ENCODE measurements at places on chromosomes 6 and 20.
A peak's percentile ranks its signal among the peaks of the same experiment; 100 is the strongest.

DNA sequence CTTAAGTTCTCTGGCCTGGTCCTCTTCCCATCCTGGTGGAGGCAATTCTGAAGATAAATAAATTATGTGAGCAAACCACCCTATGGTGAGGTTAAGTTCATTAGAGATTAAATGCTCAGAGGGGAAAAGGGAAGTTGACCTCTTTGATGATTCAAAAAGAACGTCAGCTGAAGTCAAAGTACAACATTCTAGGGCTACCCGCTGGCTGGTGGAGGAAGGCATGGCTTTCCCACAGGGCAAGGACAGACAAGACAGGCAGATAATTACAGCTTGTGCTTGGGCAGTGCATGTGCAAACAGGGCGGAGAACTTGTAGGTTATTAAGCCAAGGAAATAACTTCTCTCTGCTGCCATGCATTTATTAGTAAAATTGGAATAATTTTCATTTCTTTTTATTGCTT is 91.0 kb upstream of the SLC24A3 start:
- DNase-seq = no peak

DNA sequence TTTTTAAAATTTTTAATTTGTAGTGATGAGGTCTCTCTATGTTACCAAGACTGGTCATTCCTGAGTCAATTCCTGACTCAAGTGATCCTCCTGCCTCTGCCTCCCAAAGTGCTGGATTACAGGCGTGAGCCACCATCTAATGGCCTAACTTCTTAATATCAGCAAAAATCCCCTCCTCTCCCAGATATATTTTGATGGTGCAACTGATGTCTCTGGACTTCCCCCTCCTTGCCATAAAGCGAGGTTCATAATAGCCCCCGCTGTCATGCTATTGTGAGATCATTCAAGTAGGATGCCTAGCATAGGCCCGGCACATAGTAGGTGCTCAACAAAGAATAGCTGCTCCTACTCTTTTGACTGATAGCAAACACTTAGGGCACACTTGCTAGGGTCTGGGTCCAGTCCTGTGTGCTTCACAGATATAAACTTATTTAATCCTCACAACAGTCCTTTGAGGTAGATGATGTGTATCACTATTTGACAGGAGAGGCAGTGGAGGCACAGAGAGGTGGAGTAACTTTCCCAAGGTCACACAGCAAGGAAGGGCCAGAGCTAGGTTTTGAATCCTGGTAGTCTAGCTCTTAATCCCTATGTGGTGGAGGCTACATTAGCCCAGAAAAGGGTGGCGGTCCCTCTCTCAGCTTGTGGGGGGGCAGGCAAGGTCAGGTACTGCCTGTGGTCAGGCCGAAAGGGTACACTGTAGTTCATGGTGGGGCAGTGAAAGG is 14.6 kb downstream of the SRC start:
- DNase-seq = no peak

DNA sequence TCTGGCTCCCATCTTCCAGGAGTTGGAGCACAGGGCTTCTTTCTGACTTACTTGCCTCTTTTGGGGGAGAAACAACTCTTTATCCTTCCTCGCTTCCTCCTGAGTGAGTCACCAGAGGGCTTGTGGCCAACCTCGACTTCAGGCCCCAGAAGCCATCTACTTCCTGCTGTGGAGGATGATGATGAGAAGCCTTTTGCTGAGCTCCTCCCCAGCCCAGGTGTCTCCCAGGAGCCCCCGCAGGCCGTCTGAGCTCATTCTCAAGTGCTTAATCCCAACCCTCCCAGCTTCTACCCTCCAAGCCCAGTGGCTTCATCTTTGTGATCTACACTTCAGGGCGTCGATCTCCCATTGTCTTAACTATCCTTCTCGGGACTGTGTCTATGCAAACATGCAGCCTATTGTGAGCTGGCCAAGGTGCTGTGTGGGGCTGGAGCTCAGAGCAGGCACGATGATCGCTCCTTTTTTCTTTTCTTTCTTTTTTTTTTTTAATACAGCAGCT is 27.9 kb downstream of the SDCBP2 start:
- no peak for DNase-seq

- no peak for DNase-seq
Measured at GRCh38 chr6:143356101-143356880, 94.2 kb downstream of the ADAT2 start.

GRCh38 chr6:4210629-4211419 is 75.4 kb upstream of the ECI2 start:
- peak; percentile 41 for DNase-seq

DNA sequence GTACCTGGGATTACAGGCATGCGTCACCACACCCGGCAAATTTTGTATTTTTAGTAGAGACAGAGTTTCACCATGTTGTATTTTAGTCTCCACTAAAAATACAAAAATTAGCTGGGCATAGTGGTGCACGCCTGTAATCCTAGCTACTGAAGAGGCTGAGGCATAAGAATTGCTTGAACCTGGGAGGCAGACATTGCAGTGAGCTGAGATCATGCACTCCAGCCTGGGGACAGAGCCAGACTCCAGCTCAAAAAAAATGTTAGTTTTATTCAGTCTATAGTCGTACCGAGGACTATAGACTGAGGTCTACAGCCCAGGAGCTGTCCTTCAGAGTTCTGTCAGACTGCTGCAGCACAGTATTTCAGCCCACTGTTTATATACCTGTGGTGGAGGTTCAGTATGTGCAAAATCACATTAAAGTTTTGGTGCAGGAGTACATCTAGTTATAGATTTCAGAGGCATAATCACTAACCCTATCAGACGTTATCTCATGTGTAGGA is 3.6 kb upstream of the CASP8AP2 start:
- DNase-seq = no peak

- no peak for DNase-seq
Measured at GRCh38 chr6:25504661-25505060, 147.4 kb upstream of the SCGN start.

GRCh38 chr6:16130437-16130891 is 1.6 kb downstream of the MYLIP start:
- no peak for DNase-seq

DNA sequence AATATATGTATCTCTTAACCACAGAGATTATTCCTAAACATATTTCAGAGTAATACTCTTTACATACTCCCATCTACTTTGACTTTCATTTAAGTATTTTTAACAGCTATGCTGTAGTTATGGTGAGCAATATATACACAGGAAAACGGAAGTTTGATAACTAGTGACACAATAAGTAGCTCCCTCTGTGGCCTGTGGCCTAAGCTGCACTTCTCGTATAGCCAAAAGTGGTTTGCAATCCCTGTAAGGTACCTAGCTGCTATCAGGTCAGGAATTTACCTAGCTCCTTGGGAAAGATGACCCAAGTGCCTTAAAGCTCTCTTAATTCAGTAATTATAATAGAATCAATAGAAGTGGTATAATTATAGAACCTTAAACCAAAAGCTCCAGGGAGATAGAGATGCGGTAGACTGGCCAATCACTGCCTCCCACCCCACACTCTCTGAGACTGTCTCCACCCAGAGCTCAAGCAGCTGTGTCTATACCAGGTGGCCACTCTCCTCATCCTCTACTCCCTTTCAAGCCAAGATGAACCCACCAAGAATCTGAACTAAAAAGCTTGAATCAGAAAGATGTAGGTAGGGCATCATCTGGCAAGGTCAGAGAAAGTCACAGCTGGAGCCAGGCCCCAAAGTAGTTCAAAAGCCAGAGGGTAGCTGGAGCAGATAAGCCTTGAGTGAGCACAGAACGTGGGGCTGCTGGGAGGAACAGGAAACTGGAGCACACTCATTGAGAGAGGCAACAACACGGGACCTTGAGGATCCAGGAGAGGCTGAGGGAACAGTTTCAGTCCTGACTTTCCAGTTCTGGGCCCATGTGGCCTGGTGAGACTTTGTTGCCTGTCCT is 84.9 kb upstream of the ASF1A start:
- DNase-seq = peak; percentile 18

DNA sequence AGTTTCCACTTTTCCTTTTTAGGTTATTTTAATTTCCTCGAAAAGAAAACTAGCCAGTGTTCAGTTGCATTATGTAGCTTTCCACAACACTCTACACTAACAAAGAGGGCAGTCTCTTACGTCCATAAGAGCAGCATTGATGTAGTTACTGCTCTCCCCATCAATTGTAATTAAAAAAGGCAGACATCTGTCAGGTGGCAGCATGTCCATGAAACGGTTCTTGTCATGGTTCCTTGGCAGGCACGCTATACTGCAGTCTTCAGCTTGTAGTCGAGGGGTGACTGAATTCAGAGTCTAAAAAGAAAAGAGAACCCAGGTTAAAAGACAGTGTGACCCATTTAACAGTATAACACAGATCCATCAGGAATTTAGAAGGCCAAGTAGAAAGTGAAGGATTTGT is 80.1 kb upstream of the THEMIS start:
- no peak for DNase-seq

GRCh38 chr6:52361945-52362442 is at the start of gene PAQR8:
TSS of gene PAQR8 (plus strand) at chr6:52362151. CDS start at chr6:52403214, 41,063 bp downstream.
- DNase-seq = peak; percentile 95

DNA sequence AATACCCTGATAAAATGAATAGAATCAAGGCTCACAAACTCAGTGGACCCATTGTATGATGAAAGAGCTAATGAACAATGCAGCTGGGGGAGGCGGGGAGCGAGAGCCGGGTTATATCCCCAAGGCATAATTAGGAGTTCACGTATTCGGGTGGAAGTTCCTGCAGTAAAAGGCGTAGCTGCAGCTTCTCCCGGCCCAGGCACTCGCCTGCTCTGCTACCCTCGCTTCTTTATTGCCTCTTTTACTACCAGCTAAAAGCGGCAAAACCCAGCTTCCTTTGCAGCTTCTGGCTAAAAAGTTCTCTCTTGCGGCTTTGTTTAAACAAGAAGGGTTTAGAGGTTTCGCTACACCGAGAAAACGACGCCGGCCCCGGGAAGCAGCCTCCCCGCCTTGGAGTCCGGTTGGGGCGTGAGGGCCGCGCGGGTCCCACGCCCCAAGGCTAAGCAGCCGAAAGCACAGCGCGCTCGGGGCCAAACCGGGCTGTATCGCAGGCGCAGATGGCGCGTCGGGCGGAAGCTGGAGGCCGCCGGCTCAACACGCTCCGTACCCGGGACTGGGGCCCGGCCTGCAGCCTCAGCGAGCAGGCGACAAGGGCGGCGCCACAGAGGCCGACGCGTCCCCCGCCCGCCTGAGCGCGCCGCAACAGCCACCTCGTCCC is 1.6 kb downstream of the ZBTB2 start:
- peak; percentile 40 for DNase-seq

- DNase-seq = no peak
Measured at GRCh38 chr6:39083231-39083634, 31.8 kb downstream of the SAYSD1 start.

DNA sequence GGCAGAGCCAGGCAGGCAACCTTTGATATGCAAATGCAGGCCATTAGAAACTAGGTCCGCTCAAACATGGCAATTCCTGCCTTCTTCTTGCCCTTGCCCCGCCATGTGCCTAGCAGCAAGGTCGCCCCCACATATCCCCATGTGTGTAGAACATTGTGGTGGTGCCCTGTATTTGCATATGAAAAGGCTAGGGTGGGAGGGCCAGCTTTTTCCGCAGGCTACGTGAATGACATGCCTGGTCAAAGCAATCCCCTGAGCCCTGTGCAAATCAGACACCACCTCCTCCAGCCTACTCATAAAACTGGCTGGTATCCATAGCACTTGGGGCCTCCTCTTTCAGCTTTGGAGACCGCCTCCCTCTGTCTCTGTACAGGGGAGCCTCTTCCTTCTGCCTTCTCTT is 31.6 kb downstream of the GSTA2 start:
- no peak for DNase-seq

DNA sequence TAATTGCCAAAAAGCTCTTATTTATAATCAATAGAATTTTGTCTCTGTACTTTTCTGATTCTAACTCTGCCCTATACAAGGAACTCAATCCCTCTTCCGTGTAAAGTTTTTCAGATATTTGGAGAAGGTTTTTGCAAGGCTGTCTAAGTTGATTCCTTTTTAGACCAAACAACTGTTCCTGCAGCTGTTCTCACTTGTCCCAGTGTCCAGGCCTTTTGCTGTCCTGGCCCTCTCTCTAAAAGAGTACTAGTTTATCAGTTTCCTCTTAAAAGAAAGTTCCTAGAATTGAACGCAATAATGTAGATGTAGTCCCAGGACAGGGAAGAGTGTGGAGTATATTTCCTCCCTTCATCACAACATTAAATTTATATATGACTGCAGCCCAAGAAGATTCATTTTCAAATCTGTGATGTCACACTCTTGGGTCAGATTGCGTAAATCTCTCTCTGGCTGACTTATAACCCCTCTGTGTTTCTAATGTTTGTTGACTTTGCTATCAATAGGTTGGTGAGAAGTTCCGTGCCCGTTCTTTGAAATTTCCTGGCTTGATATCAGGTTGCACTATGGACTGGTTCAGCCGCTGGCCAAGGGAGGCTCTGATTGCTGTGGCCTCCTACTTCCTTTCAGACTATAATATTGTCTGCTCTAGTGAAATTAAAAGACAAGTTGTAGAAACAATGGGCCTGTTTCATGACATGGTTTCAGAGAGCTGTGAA is 139.4 kb upstream of the GLP1R start:
- no peak for DNase-seq

- DNase-seq = no peak
Measured at GRCh38 chr6:122202576-122203137, 196.8 kb upstream of the HSF2 start.

GRCh38 chr6:43635387-43636307 is at the start of gene MAD2L1BP:
TSS of gene MAD2L1BP (plus strand) at chr6:43635840. CDS start at chr6:43635876, 36 bp downstream.
- peak; percentile 81 for DNase-seq

- DNase-seq = peak; percentile 74
Measured at GRCh38 chr20:610130-611046, at the start of gene TCF15. TSS of gene TCF15 (minus strand) at chr20:610309. CDS start at chr20:610237, 72 bp downstream.

DNA sequence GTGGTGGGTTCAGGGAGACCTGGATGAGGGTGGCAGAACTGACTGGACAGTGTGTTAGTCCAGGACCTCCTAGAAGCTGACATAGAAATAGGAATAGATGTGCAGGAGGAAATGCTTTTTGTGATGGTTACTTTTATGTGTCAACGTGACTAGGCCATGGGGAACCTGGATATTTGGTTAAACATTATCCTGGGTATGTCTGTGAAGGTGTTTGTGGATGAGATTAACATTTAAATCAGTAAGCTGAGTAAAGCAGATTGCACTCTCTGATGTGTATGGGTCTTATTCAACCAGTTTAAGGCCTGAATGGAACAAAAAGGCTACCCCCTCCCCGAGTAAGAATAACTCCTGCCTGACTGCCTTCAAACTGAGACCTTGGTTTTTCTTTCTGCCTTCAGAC is 219.3 kb downstream of the DHX35 start:
- no peak for DNase-seq

Data from germinal center (tissue), 1 donor.